ENCODE measurements at places on chromosomes 7 and 10.
A peak's percentile ranks its signal among the peaks of the same experiment; 100 is the strongest.

- peak; percentile 63 for DNase-seq
These were observed at the start of gene ST7 for GRCh38 chr7:116953372-116953905. Gene ST7 (plus strand): TSS chr7:116953501. CDS start chr7:116953541, 40 bp downstream.

GRCh38 chr7:67251986-67252558 lies 255.4 kb downstream of the TYW1 start:
- DNase-seq = no peak

- DNase-seq = no peak
These were observed 4.6 kb downstream of the NKX2-3 start for GRCh38 chr10:99537086-99537988.

- DNase-seq = peak; percentile 98
These were observed 32.1 kb upstream of the MDFIC start for GRCh38 chr7:114889646-114890285.

DNA sequence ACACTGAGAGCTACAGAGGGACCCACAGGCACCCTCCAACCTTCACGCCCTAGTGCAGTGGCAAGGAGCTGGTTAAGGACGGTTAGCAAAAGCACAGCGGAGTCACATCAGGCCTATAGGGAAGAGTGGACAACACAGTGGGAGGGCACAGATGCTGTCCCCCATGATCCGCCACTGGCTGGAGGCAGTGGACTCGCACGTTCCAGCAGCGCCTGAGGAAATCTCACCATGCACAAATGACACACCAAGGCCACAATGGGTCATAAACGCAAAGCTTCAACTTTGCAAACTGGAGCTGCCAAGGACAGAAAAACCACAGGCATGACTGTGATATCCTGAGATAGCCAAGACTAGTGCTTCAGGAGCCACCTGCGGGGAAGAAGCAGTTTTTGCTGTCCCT lies 58.8 kb downstream of the GRB10 start:
- no peak for DNase-seq

DNA sequence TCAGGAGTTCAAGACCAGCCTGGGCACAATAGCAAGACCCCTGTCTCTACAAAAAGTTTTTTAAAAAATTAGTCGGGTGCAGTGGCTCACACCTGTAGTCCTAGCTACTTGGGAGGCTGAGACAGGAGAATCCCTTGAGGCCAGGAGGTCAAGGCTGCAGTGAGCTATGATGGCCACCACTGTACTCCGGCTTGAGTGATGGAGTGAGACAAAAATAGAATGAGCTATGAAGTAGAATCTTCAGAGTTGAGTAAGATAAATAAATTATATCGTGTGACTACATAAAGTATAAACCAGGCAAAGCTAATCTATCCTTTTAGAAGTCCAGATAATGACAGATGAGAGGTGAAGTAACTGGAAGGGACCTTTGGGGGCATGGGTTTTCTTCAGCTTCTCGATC lies 15.3 kb upstream of the MRPS24 start:
- no peak for DNase-seq

GRCh38 chr7:288671-289101 lies 1.3 kb upstream of the FOXL3 start:
- no peak for DNase-seq

DNA sequence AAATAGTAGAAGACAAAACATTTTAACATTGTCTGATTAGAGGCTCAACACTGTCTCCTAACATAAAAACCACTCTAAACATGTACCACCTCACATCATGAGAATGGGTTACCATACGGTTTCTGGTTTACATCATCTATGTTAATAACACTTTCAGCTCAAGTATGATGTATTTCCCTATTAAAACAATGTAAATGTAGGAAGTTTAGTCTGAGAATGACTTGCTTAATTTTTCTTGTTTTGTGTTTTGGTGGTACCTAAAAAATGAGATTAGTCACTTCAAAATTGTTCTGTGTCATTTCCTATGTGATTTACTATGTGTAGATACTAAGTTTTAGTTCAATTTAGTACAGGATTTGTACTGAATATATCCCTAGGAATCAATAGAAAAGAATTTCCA lies 195.8 kb upstream of the SEMA3C start:
- DNase-seq = peak; percentile 42

- DNase-seq = peak; percentile 82
These were observed 55.2 kb downstream of the EGFR start for GRCh38 chr7:55073976-55074528.

DNA sequence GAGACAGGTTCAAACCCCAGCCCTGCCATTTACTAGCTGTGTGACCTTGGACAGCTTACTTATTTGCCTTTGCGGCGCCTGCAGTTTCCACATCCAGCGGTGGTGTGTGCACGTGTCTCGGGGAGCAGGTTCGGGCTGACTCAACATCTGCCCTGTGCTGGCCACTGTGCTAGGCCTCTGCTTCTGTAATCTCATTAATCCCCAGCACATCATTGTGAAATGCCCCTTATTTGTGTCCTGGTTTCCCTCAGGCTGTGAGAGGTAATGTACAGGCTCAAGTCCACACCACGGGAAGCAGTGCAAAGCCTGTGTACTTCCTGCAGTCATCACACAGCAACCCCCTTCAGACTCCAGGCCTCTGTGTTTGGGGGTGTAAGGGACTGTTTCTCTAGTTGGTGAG lies 285.7 kb downstream of the RPS24 start:
- no peak for DNase-seq

- DNase-seq = no peak
These were observed 76.7 kb downstream of the GPR26 start for GRCh38 chr10:123742751-123743440.

DNA sequence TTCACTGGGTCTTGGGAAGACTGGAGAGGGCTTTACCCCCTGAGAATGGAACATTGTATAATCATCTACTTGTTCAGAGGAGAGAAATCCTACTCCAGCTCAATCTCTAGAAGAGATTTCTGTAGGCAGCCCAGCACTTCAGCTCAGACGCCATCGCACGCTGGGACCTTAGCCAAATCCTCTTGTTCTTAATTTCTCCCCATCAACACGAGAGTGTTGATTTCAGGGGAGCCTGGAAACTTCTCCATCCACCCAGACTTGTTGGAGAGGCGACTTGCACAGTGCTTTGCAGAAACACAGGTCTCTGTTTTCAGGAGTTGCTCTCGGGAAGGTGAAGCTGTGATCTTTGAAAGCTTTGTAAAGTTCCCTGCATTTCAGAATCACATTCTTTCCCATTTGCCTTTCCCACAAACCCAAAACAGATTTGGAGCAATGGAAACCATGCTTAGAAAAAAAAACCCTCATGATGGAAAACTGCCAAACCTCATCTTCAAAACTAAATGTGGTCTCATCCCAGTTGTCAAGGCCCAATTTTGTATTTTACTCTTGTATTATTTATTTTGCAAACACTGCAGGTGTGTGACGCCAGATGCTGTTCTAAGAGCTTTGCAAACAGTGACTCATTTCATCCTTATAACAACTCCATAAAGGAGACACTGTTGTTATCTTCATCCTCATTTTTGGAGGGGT lies 60.9 kb downstream of the CALML3 start:
- peak; percentile 77 for DNase-seq

DNA sequence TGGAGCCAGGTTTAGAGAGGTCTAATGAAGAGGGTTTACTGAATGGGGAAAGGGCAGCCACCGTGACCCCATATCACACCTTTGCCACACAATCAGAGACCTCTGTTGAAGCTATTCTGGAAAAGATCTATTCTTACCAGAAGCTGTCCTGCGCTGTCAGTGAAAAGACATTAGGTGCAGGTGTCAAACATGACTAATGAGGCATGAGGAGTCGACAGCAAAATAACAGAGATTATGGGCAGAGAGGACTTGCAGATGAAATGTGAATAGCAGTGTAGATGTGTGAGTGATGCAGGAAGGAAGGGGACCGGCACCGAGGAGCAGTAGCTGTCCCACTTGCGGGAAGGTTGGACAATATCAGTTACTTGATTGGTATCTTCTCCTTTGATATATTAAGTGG lies 627.7 kb upstream of the GALNT17 start:
- DNase-seq = no peak

GRCh38 chr10:43673471-43673870 lies 24.8 kb upstream of the ZNF32 start:
- DNase-seq = no peak

DNA sequence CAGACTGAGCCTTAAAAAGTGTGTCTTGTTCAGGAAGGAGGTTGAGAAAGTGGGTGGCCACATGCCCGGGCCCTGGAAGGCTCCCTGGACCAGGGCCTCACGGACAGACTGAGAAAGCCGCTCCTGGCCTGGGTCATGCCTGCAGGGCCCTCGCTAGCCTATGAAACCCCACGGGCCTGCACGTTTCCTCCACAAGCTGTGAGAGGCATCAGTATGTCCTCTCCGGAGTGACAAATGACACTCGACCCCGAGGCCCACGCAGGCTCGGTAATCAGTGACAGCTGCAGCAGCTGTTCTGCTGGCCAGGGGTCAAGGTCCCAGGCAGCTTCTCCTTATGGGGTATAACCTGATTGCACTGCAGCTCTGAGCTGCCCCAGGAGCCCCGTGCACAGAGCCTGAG lies 47.6 kb downstream of the ASB13 start:
- DNase-seq = peak; percentile 55

DNA sequence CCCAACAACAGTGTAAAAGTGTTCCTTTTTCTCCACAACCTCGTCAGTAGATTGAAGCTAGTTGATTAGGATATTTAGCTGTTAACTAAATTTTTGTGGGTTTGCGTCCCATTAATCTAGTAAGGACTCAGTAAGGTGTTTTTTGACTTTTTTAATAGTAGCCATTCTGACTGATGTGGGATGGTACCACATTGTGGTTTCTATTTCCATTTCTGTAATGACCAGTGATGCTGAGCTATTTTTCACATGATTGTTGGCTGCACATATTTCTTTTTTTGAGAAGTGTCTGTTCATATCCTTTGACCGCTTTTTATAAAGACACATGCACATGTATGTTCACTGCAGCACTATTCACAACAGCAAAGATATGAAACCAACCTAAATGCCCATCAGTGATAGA lies 5.6 kb upstream of the LRRN3 start:
- DNase-seq = no peak

- DNase-seq = peak; percentile 55
These were observed 562 bp downstream of the TMEM243 start for GRCh38 chr7:87218796-87219544.

DNA sequence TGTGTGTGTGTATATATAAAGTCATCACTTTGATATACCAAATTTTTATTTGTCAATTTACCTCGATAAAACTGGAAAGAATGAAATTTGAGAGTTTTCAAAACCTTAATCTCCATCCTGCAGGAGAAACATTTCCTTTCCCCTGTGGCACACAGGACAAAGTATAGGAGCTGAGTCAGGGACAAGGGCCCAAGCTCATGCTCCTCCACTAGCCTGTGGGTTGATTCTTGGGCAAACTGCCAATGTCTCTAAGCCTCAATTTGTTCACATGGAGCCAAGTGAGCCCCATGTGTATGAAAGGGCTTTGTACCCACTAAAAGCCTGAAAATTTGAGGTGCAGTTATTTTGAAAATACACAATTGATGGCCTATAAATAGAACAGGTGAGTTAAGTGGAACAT lies 60.3 kb upstream of the IL6 start:
- DNase-seq = peak; percentile 34

DNA sequence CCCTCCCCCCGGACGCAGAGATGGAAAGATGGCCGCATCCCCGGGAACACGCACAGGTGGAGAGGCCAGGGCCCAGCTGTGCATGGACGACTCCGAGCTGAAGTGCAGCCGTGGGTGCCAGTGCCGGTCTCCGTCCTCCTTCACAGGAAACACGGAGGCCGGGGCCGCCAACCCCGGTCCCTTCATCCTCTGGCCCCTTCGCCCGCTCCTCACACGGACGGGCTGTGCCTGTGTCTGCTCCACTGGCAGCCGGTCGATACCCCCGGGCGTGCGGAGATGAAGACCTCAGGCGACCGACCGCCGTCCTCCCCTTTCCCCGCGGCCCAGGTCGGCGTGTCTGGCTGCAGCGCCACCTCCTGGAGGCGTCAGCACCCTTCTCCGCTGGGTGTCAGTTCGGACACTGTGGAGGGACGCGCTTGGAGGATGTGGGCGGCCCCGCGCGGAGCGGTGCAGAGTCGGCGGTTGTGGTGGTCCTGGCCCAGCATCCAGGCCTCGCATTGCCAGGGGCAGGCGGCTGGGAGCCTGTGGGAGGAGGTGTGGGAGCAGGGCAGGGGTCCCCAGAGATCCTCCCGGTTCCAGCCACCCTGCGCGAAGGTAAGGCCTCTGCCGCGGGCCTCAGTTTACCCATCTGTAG lies 9.9 kb downstream of the ZNF511 start:
- peak; percentile 32 for DNase-seq

DNA sequence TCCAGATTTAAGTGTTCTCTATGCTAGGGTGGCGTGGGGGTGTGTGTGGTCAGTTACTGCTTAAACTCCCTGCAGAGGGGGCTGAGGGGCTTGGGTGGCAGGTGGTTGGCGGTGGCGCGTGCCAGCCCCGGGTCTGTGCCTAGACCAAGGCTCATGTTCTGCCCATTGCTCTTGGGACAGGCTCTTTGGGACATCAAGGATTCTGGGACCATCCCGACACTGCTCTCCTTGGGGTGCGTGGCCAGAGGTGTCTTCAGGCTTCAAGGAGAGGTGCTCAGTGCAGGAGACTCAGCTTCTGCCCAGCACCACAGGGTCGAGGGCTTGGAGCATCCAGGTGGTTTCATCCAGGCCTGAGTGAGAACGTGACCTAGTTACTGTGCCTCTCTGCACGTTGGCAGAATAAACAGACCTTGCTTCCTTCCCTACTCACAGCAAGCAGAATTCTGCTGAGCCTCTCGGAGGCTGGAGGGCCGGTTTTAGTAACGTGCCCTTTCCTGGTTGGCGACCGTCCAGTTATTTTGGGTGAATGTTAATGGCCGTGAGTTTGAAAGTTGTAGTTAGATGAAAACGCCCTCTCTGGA lies 39.9 kb downstream of the CAMK1D start:
- no peak for DNase-seq

DNA sequence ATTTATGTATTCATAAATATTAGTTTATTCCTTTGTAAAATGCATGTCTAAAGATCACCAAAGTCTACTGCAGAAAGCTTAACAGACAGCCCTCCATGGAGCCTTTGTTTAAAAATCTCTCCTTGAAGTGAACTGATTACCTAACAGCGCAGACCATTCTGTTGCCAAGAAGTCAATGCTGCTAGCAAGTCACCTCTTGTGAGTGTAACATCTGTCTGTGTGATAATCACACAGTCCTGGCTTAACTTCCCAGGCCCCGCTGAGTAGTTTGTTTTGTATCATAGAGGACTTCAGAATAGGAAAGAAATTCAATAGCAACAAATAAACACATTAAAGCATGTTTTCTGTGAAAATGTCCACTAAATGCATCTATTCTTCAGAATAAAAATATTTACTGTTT lies 435.3 kb upstream of the IGFBP3 start:
- no peak for DNase-seq

Measured in AG10803 (cell line).